ENCODE measurements at places on chromosomes 12 and 14.

DNA sequence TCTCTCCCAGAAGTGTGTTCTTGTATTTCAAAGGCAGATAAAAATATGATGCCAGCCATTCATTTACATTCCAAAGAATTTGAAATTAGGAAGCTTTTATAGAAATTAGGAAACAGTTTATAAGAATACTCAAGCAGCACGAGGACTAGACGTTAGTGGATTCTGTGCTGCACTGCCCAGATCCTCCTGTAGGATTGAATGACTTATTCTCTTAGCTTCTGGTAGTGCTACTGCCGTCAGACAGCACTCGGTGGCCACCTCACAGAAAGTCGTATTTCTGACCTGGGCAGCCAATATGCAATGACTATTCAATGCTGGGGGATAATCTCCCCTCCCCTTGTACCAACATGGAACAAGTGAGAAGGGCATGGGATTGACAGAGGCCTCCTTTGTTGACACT lies 326.4 kb downstream of the RPL10L start:
- DNase-seq, result no peak

- no peak for DNase-seq
These were observed 47.8 kb upstream of the LTA4H start for GRCh38 chr12:96083020-96083719.

DNA sequence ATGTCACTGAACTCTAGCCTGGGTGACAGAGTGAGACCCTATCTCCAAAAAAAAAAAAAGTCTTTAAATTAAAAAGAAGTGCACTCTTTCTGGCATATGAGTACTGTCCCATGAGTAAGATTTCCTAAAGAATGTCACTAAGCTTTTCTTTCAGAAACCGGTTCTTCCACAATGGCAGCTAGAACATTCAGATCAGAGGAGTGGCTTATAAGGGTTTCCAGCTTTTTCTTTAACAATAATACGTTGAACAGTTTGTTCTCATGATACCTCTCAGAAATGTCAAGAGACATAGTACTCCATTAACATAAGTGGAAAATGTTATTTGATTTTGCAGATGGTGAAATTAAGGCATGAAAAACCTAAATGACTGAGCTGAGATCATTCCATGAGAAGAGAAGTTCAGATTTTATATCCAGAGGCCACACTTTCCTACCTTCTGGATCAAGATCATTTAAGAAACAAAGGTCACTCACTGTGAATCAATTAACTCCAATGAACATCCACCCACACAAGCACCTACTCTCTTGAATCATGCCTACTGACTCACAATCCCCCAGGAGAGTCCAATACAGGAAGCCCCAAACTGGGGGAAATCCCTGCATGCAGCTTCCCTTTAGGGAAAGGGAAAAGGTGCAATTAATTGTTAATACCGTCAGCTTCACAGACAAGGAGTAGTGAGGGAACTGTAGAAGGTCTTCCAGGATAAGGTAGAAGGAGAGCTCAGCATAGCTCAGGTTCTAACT lies 86.9 kb downstream of the SPTSSA start:
- no peak for DNase-seq

DNA sequence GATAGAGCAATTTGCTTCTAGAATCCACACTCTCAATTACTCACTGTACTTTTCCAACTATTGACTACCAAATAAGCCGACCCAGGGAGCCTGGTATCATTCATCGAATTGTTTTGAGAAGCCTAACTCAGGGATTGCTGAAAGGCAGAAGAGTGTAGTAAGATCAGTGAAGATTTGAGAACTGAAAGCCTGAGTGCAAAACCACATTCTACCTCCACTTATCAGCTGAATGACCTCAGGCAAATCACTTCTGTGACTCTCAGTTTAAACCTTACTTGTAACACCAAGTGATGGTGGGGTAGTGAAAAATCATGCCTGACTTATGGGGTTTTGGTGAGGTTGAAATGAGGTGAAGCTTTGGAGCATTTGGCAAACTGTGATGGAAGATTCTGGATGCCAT lies 126.1 kb upstream of the MAX start:
- no peak for DNase-seq

DNA sequence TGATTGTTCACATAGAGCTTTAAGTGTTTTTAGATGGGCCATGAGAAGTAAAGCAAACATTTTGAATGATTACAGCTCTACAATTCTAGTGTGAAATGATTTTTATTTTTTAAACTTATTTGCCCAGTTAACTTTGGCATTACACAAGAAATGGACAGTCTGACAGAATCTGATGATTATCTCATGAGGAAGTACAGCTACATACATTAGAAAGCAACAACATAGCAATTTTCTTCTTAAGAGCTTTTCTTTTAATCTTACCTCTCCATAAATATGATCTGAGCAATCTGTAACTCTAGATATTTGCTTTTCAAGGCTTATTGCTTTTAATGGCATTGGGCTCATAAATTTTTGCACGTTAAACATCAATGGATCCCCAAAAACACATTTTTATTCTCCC lies 26.5 kb upstream of the PPP1R12A start:
- no peak for DNase-seq

DNA sequence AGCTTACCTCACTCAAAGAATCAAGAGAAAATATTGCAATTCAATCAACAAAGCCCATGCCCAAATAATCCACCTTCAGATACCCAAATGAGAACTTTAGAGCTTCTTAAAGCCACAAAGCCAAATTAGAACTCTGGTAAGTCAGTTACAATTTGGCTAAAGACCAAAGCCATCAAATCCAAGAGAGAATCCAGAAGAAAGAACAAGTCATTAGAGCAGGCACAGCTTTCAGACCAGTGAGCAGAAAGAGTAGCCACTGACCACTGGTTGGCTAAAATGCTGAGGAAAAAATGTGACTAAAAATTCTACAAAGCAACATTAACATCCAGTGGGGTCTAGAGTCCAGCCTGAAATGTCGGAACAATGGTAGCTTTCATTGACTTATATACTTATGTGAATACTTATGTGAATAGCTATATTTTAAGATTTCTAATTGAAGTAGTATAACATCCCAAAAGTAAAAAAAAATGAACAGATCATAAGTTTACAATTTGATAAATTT lies 735.2 kb upstream of the TBX3 start:
- no peak for DNase-seq

DNA sequence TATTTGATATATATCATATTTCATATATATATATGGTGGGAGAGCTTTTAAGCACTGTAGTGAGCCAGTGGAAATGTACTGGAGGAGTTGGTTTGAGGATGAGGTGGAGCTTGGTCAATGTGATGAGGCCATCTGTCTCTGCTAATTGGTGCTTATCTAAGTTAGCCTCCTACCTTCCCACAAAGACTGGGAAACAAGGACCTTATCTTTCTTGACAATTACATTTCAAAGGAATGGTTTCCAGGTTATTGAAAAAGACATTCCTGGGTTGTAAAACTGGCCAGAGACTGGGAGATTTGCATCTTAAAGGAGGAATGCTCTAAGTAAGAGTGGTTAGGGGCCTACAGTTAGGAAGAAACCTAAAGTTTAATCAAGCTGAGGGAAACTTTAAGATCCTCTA lies 212.8 kb upstream of the SYT1 start:
- no peak for DNase-seq

- no peak for DNase-seq
These were observed 14.0 kb upstream of the TRPV4 start for GRCh38 chr12:109847142-109847735.

GRCh38 chr14:31239741-31240140 lies 32.1 kb upstream of the HECTD1 start:
- no peak for DNase-seq

DNA sequence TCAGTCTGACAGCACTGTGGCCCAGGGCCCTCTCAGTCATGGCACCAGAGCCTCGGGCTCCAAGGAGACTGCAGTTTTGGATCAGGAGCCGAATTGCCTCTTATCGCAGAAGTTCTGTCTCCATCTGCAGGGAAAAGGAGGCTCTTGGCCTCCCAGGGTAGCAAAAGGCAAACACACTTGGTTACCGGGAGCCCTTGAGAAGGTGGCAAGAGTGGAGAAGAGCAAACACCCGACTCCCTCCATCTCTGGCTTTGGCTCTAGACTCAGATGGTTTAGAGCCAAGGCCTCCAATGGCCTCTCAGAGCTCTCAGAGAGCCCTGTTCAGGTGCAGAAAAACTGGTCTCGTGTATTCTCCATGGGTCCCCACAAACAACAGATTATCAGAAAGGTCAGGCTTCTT lies 44.6 kb downstream of the NINJ2 start:
- DNase-seq, result no peak

DNA sequence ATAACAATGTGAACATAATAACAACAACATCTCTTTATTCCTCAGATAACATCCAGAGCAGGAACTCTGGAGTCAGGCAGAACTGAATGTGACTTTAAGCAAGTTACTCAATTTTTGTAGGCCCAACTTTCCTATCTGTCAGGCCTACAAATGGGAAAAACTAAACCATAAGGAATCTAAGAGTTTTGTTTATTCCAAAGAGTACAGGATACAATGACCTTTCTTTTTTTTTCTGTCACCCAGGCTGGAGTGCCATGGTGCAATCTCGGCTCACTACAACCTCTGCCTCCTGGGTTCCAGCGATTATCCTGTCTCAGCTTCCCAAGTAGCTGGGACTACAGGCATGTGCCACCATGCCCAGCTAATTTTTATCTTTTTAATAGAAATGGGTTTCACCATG lies 9.4 kb downstream of the LPCAT3 start:
- DNase-seq, result no peak

DNA sequence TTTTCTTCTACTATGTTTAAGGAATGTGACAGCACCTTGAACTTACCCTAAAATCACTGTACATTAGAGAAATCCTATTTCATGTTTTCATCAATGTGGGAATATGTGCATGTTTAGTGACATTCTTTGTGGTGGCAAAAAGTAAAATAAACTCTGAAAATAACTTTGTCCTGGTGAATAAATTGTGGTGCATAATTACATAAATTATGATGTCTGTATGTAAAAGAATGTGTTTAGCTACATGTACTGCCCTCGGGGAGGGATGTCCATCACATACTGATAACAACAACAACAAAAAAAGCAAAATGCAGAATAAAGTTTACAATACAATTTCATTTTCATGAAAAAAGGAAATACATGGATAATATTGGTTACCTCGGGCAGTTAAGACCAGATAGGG lies 157.3 kb downstream of the METTL25 start:
- DNase-seq, result no peak

- DNase-seq, result no peak
These were observed 655 bp upstream of the DYNLL1 start for GRCh38 chr12:120495186-120495730.

DNA sequence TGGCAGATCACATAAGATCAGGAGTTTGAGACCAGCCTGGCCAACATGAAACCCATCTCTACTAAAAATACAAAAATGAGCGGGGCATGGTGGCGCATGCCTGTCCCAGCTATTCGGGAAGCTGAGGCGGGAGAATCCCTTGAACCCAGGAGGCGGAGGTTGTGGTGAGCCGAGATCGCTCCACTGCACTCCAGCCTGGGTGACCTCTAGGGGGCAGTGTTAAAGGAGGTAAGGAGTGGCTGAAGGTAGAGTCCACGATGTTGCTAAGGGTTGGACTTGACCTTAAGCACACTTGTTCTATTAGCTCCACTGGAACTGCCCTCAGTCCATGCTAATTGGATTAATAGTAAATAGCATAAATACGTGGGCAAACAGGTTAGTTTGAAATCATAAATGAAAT lies 62.4 kb upstream of the PSMC1 start:
- DNase-seq, result no peak
